ENCODE measurements at places on chromosomes 7 and 10. TPM values are rescaled to one million over a fixed set of nuclear protein-coding genes. Genes with fewer than 3 reads are reported as not detected.

Gene MEPCE
- 86.6 TPM for total RNA-seq

Gene GRM3
- not detected for total RNA-seq

GRCh38 chr7:77794000-77794399 is 4.2 kb downstream of the TMEM60 start:
- DNase-seq: no peak

Gene WDFY4
- 0.67 TPM for total RNA-seq

DNA sequence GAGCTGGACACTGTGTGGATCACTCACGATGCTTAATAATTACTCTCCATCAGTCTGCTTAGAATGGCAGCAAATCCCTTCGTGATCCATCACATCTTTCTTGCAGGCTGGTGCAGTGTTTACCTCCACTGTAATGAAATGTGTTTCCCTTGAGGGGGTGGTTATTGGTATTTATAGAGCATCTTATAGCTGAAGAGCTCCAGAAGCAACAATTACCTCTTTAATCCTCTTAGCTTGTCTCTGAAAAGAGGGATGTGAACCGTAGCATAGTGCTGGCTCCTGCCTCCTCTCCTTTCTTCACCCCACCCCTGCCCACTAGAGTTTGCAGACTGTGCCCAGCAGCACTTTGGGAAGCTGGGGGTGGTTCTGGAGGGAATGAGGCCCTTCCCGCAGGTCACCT is 132.6 kb downstream of the CAMK1D start:
- no peak for DNase-seq

- DNase-seq: no peak
Observed at GRCh38 chr7:75656740-75657139, 82.0 kb downstream of the HIP1 start.

Gene GDF2
- total RNA-seq: not detected

Gene SLC18A3
- total RNA-seq: not detected

DNA sequence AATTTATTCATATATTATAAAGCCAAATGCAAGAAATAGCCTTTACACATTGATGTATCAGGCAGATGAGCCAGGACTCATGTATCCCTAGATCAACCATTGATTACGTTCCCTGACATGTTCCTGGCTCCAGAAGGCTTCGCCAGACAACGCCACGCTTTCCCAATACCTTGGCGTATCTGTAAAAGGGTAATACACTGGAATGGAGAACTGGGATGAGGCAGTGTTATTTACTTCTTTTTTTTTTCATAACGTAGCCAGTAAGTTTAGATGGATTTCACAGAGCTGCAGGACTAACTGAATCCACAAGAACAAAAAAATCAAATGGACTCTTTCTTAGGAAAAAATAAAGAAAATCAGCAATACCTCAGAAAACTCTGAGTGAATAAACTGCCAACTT is 588.1 kb upstream of the SEMA3D start:
- DNase-seq: no peak

DNA sequence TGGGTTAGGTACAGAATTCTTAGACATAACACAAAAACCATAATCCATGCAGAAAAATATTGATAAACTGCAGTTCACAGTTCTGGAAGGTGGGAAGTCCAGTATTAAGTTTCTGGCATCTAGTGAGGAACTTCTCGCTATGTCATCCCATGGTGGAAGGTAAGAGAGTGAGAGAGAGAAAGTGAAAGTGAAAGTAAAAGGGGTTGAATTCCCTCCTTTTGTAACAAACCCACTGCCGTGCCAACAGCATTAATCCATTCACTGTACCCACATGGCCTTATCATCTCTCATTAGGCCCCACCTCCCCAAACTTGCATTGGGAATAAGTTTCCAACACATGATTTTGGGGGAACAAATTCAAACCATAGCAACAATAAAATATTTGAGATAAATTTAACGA is 17.1 kb downstream of the ZNF485 start:
- DNase-seq: peak; percentile 52

- DNase-seq: no peak
Observed at GRCh38 chr10:5423771-5424170, 11.4 kb downstream of the NET1 start.

GRCh38 chr10:101896225-101896877 is 52.8 kb upstream of the KCNIP2 start:
- DNase-seq: no peak

All from HT1080 (cell line).